ENCODE measurements at places on chromosomes 2 and 18.

GRCh38 chr2:84527137-84528129 is 11.1 kb downstream of the DNAH6 start:
- no peak for DNase-seq

- no peak for DNase-seq
These were observed 588.9 kb upstream of the NRXN1 start for GRCh38 chr2:51620796-51621195.

DNA sequence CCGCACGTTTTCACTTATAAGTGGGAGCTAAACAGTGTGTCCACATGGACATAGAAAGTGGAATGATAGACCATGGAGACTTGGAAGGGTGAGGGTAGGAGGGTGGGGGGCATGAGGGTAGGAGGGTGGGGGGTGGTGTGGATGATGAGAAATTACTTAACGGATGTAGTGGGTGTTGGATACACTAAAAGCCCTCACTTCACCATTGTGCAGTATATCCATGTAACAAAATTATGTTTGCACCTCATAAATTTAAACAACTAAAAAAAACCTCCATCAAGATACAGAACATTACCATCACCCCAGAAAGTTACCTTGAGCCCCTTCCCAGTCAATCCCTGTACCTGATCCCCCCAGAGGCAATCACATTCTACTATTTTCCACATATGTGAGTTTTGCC is 26.2 kb downstream of the HK2 start:
- no peak for DNase-seq

- no peak for DNase-seq
These were observed 156.4 kb downstream of the COPS8 start for GRCh38 chr2:237242091-237242536.

- DNase-seq, result no peak
These were observed 213.6 kb downstream of the GLI2 start for GRCh38 chr2:120949027-120949956.

DNA sequence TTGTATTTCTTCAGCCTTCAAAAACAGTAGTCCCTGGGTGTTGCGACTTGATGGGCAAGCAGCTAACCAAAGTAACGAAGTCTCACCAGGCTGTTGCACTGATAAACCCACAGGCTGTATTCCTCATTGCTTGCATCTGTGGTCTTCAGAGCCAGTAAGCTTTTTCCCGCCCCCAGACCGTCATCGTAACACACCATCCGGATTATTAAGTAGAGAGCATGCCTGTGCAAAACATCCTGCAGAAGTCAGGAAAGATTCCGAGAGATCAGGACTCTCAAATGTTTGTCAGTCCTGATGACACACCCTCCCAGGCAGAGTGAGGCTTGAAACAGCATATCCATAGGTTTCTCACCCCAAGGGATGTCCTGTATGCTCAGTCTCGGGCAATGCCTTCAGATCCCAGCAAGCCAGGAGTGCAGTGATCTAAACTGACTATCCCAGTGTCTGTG is 15.9 kb downstream of the ITGB1BP1 start:
- DNase-seq, result no peak

GRCh38 chr2:174585657-174586252 is 11.8 kb downstream of the WIPF1 start:
- DNase-seq, result no peak

DNA sequence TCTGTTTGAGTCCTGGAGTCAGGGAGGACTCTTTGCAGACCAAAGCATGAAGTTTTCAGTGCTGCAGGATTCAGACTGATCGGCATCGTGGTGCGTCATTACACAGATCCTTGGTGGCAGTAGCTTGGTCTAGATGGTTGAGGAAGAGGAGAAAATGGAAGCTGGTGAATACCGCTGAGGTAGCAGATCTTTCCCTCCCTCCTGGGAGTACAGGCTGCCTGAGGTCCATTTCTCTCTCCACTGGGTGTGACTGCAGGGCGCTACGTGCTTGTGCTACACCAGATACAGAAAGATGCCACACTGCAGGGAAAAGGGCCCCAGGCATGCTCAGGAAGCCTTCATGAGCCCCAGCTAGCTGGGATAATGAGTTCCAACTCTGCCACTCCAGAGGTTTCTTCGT is 3.3 kb upstream of the CNDP1 start:
- no peak for DNase-seq

GRCh38 chr2:214378455-214379103 is 32.3 kb upstream of the VWC2L start:
- no peak for DNase-seq

GRCh38 chr18:12839526-12840196 is 44.4 kb downstream of the PTPN2 start:
- peak; percentile 48 for DNase-seq

DNA sequence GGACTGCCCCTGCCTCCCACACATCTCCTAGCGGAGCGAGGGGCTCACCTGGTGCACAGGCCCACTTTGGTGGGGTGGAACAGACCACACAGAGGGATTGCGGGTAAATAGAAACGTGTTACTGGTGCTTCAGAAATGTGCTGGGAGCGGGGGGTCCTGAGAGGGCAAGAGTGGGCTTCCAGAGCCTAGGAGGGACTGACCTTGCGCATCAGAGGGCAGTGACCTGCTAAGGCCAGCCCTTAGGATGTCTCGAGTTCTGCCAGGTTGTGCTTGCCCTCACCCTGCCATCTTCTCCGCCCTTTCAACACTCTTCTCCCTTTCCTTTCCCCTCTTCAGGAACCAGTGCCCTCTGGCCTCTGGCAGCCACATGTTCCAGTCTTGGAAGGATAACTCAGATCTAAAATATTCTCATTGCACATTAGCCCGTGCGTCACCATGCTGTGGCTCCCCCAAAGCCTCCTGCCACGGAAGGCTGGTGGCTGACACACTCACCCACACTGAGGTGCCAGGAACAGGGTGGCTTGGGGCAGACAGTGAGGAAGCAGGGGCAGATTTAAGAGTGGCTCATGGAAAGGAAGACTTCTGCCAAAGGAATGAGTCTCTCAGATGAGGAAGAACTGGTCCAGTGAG is 89.6 kb downstream of the MCFD2 start:
- DNase-seq, result no peak

- DNase-seq, result no peak
These were observed 22.7 kb upstream of the NFU1 start for GRCh38 chr2:69459936-69460335.

- DNase-seq, result no peak
These were observed 263.7 kb upstream of the REV1 start for GRCh38 chr2:99753505-99753904.

- no peak for DNase-seq
These were observed 167.9 kb downstream of the MGAT5 start for GRCh38 chr2:134421556-134422328.

DNA sequence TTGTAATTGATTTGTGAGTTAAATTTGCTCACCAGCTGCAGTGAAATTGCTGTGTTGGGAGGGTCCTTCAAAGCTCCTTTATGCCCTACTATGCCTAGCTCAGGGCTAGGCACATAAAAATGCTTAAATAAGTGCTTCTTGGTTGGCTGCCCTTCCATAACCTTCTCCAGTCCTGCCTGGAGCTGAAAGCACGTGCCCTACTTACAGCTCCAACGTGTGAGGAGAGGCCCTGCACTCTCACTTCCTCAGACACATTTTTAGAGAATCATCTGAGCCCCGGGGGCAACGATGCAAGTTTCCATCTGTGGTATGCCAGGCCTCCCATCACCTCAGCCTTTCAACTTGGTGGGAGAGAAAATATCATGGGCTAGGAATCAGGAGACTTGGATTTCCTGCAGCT is 202.7 kb downstream of the BCL11A start:
- DNase-seq, result no peak

- no peak for DNase-seq
These were observed 1.8 kb upstream of the RFX8 start for GRCh38 chr2:101476605-101477208.
